ENCODE measurements at places on chromosomes 4 and X.

GRCh38 chr4:1611501-1611870 lies 72.6 kb downstream of the FAM53A start:
- no peak for DNase-seq

DNA sequence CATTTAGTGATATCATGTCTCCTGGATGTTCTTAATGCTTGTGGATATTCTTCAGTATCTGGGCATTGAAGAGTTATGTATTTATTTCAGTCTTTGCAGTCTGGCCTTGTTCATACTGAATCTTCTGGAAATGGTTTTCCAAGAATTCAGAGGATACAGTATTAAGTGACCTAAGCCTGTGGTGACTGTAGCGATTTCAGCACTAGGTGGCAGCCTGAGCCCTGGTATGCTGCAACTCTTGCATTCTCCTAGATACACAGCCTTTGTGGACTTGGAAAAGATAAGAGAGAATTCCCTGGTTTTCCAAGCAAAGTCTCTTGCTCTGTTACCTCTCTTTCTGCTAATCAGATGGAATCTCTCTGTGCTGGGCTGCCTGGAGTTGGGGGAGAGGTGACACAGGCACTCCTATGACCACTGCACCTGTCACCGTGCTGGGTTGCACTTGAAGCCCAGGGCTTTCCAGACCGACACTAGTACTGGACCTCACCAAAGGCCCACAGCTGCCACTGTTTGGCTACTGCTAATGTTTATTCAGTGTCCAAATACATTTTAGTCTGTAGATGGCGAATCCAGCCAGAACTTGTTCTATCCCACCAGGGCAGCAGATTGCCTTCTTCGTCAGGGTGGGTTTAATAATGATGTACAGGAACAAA lies 19.3 kb upstream of the SPIN2A start:
- peak; percentile 56 for DNase-seq

GRCh38 chr4:112645541-112646329 lies 8.8 kb downstream of the LARP7 start:
- no peak for DNase-seq

DNA sequence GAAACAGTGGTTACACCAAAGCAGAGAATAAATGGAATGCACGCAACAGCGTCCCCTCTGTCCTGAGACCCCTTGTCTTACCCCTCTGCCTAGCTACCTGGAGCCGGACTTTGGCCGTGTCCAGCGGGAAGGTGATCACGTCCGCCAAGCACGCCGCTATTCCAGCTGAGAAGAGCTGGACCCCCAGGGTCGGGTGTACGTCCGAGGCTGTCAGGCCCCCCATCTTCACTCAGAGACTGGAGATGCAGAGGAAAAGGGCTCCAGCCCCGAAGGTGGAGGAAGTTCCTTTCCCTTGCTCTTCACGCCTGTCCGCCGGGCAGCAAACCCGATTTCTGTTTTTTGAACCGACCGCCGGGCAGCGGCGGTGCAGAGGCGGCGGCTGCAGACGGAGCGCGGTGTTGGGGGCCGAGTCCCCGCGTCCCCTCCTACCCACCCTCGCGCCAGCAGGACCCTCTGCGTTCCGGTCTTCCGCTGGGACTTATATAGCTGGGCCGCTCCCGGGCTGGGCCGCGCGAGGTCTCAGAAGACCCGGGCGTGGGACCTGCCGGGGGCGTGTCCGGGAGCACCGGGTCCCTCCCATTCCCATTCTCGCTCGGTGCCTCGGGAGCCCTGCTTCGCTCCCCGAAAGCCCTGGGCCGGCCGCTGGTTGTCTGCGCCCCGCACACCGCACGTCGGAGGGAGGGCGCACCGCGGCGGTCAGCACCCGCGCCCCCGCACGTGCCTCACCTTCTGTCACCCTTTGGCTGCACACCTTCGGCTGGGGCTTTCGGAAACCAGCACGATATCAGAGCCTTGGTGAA lies at the start of gene UCP1:
Gene UCP1, minus strand, starts transcription at position 455 of the 800 bp plus-strand sequence. Its CDS starts 232 bp downstream, at position 223.
- DNase-seq, result no peak

DNA sequence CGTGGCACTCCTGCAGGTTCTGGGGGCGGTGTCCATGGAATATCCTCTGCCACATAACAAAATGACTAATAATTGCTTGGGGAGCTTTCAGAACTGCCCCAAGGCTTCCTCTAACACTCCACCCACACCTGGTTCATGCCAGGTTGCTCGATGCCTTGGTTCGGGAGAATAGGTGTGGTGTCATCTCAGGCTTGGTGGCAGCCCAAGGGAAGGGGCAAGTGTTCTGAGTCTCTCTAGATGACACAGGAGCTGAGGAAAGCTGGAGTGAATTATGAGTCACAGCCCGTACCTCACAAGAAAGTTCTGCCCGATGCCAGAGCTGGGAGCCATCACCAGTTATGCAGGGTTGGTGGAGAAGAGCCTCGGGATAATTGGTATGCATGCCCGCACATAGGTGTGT lies 14.7 kb downstream of the FTSJ1 start:
- DNase-seq, result no peak

DNA sequence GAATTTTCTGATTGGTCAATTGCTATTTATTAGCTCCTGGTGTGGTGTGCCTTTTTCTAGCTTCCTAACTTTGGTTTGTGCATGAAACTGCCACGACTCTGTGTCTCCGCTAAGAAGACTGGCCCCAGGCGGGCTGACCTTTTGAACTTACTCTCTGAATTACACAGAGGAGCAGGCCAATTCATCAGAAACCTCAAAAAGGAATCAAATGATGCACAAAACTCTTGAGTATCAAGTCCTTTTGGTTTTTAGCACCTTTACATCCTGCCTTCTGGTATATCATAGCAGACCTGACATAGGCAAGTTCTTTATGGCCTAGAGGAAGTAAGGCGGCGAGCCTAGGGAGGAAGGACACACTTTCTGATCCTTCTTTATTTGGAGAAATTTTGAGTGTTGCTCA lies 17.6 kb downstream of the TKTL1 start:
- no peak for DNase-seq

GRCh38 chr4:164956766-164957643 lies 20.5 kb downstream of the TRIM61 start:
- DNase-seq, result peak; percentile 93

- no peak for DNase-seq
These were observed 109.5 kb upstream of the TEX13C start for GRCh38 chrX:125210146-125210545.

- peak; percentile 96 for DNase-seq
These were observed 16.3 kb upstream of the ZNF827 start for GRCh38 chr4:145954924-145955339.

- DNase-seq, result no peak
These were observed 25.6 kb upstream of the IRF2 start for GRCh38 chr4:184499996-184500395.

GRCh38 chr4:11218692-11219091 lies 210.0 kb downstream of the HS3ST1 start:
- no peak for DNase-seq

Measured in OCI-M1 (cell line).